ENCODE measurements at places on chromosomes 3 and 15.

DNA sequence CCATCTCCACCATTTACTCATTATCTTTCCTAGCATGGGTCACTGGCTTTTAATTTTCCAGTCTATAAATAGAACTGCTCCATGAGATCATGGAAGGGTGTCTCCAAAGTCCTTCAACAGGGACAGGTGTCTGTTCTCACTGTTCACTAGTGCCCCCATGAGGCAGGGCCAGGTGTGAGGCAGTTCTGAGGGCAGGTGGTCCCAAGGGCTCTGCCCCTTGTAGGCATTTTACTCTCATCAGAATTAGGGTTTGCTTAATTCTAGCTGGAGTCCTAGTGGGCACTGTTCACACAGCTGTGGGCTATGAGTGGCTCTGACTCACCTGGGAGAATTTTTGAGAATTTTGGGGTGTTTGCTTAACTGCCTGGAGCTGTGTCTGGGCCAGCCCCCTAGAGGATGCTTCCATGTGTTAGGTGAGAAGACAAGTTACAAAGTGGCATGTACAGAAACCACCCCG, 248.0 kb upstream of the LYSMD4 start:
- no peak for DNase-seq

GRCh38 chr15:76253691-76254473, 57.4 kb downstream of the ETFA start:
- DNase-seq = no peak

GRCh38 chr3:14791343-14791945, 27.3 kb upstream of the FGD5 start:
- DNase-seq = peak; percentile 72

DNA sequence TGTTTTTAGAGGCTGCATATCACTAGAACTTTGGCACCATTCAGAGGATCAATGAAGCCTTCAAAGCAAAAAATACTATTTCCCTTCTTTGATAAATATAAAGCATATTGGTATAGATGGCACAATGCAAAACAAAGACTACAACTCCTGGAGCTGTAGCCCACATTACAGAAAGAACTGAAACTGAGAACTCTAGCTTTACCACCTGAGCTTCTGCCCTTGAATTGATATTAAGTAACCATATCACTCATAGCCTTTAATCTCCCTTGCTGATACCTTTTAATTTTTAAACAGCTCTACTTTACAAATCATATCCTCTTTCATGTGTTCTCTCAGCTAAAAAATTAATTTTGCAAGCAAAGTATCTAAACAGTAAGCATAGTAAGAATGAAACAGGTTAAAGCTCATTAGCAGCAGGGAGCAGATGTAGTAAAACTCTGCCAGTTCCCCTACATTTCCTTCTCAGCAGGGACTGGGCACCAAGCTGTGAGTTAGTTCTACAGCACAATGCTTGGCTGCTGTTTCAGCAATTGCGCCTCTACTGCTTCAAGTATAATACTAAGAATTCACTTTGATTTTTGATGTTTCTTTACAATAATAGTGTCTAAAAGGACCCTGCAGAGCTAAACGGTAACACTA, 97.9 kb upstream of the NANOGP8 start:
- DNase-seq = no peak

DNA sequence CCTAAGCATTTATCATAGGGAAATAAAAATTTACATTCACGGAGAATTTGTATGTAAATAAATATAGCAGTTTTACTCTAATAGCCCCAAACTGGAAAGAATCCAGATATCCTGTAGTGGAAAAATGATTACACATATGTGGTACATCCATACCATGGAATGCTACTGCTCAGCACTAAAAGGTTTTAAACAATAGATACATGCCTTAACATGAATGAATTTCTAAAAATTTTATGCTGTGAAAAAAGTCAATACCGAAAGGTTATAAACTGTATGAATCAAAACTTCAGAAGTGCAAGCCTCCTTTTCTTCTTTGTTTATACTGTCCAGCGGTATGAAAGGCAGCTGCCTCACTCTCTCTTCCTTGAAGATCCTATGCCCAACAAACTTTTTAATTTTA, 37.5 kb upstream of the MCTP2 start:
- no peak for DNase-seq

GRCh38 chr3:39103324-39103693, 4.1 kb downstream of the GORASP1 start:
- no peak for DNase-seq

DNA sequence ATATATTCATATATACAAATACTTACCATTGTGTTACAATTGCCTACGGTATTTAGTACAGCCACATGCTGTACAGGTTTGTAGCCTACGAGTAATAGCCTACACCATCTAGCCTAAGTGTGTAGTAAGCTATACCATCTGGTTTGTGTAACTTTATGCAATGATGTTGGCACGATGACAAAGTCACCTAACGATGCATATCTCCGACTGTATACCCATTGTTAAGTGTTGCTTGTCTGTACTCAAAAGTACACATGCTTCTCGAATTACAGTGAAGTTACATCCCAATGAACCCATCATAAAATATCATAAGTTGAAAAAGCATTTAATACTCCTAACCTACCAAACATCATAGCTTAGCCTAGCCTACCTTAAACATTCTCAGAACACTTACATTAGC, 327.1 kb downstream of the KBTBD8 start:
- no peak for DNase-seq

DNA sequence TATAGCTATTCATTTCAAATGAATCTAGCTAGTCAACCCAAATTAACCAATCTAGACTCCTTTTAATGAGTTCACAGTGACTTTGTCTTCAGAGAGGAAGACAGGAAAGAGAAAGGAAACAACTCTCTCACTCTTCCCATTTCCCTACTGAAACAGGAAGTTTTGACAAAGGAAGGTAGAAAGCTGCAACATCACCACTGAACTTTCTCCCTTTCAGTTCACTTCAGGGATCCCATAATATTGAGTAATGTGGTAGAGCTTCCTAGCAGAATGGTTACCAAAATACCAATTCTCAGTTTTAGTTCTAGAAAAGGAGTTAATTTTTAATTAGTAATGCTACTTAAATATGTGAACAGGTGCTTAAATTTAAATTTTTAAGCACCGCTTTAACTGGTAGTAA, 7.5 kb downstream of the VPS13C start:
- DNase-seq = no peak

GRCh38 chr3:37952564-37952963, 38.0 kb upstream of the VILL start:
- no peak for DNase-seq

- DNase-seq = no peak
Observed at GRCh38 chr15:42087926-42088800, 6.2 kb downstream of the PLA2G4D start.

DNA sequence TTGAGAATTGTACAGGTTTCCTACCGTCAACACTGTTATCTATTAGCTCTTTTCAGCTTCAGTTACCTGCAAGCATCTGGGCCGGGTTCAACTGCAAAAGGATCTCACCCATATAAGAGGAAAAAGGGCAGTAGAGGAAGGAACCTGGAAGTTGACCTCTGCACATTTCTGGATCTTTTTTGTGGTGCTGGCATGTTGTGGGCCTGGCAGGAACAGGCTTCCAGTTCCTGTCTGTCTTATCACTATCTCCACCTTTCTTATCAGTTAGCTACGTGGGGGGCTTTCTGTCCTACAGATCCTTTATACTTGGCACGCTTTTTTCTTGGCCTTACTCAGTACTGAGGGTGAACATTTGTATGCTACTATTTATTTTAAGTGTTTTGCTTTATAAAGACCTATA, 42.2 kb upstream of the TJP1 start:
- DNase-seq = no peak

GRCh38 chr3:169758359-169758994, 6.4 kb downstream of the TERC start:
- no peak for DNase-seq

GRCh38 chr3:139173372-139174108, 128.8 kb upstream of the PRR23C start:
- no peak for DNase-seq

DNA sequence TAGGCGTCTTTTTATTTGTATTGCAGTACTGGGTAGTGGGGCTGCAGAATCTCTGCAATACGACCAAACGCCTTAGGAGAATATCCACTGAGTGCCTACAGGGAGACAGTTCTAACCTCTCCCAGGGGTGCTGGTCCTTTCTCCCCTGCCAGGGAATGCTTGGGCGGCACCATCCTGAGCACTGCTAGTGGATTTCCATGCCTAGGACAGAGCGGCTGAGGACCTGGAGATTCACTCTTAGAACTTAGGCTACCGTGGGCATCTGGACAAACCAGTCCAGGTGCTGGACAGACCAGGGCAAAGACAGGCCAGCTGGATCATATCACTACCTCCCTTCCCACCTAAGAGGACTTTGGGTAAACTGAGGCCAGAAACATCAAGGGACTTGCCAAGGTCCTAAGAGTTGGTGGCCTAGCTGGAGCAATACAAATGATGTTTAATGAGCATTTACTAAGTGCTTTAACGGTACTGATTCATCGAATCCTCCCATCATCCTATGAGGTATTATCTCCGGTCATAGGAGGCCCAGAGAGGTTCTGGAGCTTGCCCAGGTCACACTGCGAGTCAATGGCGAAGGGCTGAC, 902 bp downstream of the TMEM44 start:
- no peak for DNase-seq

DNA sequence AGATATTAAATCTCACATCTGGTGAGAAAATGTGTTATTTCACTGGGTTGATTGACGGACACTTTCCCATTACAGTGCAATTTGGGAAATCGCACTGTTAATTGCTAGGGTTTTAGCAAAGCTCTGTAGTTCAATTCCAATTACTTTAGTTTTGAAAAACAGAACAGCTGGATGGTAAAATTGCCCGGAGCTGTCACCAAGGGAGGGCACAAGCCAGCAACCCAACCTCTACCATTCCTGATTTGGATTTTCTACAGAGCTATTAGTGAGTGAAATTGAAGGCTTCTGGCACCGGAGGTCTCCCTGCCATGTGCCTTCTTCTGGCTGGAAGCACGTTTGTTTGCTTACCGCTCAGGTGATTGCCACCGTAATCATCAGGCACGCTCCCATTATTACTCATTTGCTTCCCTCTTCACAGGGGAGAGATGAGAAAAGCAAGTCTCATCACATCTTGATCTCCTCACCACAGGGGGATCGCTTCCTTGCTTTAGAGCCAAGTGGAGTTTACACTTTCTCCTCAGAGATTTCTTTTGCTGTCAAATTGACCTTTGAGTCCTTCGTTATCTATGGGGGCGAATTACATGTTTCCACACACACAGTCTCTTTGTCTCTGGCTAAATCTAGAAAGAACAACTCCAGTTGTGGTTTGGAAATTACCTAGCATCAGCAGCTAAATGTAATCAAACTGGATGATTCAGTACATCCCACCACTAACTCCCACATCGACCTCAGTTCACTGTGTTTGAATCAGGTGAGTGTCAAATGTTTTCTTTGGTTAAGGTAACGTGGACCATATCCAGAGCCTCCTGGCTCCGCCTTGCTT, 421.7 kb upstream of the GOLIM4 start:
- DNase-seq = no peak

GRCh38 chr15:25690673-25691543, 172.2 kb downstream of the ATP10A start:
- DNase-seq = no peak

DNA sequence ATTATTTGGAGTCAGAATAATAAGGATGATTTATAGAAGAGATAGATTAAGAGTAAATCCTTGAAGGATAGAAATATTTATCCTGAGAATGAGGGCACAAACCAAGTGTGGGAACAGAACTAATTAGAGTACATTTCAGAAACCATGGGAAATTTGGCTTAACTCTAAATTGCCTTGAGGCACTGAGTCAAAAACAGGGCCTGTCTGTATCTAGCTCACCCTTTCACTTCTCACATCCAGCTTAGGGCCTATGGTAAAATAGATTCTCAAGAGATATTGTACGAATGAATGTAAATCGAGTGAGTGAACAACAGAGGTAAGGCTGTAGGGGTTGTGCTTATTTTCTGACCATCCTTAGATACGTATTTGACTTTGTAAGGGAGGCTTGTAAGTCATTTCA, 586.1 kb upstream of the DPPA4 start:
- no peak for DNase-seq

DNA sequence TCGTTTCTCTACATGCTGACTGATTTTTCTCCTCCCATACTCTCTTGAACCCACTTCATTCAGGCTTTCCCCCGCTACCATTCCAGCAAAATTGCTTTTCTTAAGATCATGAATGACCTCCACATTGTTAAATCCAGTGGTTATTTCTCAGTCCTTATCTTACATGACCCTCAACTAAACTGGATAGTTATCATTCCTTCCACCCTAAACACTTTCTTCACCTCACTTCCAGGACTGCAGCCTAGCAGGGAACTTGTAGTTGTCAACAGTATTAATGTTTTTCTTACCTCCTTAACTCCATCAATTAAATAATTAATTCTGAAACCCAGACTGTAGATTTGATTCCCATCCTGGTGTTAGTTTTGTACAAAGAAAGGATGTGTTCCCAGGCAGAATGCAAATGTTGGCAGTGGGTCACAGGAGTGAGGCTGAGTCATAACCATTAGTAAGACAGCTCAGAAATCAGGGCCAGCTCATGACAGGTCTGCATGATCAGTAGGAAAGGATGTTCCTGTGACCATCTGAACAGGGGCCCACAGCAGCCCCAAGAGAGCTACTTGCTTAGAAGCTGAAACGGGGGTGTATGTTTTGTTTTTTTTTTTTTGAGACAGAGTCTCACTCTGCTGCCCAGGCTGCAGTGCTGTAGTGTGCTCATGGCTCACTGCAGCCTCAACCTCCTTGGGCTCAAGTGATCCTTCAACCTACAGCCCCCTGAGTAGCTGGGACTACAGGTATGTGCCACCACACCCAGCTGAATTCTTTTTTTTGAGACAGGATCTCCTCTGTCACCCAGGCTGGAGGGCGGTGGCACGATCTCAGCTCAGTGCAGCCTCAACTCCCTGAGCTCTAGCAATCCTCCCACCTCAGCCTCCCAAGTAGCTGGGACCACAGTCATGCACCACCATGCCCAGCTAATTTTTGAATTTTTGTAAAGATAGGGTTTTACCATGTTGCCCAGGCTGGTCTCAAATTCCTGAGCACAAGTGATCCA, 9.1 kb downstream of the BCL2L10 start:
- DNase-seq = no peak

All from D721Med (cell line).